ENCODE measurements at places on chromosomes 12 and 14.

DNA sequence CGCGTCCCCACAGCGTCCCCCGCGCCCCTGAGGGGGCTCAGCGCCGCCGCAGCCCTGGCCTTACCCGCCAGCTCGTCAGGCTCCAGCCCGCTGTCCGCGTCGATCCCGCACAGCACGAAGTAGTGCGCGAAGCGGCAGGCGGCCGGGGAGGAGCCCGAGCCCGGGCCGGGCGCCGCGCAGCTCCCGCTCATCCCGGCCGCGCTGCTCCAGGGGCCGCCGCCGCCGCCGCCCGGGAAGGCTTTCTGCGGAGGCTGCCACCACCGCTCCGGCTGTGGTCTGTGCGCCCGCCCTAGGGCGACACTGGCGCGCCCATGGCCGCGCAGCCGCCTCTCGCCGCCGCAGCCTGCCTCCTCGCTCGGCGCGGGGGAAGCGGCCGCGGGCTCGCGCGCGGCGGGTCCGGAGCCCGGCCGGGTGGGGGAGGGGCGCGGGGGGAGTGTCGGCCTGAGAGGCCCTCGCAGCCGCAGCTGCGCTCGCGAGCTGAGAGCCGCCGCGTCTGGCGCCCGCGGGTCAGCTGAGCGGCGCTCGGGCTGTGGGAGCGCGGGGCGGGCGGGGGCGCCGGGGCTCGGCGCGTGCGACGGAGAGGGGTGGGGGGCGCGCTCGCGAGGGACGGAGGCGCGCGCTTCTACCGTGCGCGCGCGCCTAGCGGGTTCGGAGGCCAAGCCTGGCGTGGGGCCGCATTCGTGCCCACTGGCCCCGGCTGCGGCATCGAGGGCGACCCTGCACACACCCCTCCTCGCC is at the start of gene DENND5B:
TSS of gene DENND5B (minus strand) at position 495 of the 738 bp plus-strand sequence. CDS start at position 191, 304 bp downstream.
- peak; percentile 72 for DNase-seq

DNA sequence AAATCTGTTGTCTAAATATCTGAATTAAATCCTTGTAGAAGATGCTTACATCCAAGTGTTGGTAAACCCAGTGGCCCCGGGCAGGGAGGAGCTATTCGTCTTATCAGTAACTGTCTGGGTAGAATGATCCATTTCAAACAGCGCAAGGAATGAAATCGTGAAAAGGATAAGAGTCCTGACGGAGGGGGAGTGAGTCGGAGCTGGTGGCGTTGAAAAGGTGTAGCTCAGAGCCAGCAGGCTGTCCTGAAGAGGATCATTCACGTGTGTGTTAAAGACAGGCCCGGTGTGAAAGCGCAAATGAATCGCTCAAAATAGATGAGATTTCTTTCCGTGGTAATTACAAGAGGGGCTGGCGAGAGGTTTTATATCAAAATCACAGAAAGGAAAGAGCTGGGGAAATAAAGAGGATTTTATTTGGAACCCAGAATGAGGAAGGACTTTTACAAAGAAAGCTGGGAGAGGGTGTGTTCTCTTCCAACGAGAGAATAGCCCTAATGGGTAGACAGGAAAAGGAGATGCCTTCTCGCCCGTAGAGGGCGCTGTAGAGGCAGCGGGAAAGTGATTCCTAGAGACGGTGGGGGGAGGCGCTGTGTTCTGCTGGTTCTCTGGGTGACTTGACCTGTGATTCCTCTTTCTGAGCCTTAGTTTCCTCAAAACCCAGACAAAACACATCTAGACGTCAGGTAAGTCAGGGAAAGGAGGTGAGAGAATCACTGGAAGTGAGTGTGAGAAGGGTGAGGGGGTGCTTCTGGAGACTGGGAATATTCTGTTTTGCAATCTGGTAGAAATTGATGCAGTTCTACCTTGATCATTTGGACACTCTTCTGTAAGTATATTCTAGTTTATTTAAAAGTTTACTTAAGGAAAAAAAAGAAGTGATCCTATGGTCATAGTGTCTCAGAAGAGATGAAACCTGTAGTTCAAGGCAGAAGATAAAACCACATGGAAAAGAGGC is 39.3 kb downstream of the SRRM4 start:
- peak; percentile 3 for DNase-seq

DNA sequence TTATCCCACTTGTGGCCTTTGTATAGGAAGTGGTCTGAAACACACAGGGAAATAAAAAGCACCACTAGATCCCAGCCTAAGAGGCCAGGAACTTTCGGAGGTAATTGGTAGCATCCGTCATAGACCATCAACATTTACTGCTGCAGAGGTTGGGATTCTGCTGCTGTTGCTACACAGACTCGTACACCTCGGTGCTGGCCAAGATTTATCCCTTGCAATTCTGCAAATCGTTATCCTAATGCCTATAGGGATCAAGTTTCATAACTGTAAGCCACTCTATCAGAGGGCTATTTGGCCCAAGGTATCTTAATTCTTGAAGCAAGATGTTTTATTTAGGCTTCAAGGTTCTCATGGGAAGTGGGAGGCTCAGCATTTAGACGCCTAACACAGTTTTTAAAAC is 913.6 kb downstream of the GALC start:
- DNase-seq, result no peak

DNA sequence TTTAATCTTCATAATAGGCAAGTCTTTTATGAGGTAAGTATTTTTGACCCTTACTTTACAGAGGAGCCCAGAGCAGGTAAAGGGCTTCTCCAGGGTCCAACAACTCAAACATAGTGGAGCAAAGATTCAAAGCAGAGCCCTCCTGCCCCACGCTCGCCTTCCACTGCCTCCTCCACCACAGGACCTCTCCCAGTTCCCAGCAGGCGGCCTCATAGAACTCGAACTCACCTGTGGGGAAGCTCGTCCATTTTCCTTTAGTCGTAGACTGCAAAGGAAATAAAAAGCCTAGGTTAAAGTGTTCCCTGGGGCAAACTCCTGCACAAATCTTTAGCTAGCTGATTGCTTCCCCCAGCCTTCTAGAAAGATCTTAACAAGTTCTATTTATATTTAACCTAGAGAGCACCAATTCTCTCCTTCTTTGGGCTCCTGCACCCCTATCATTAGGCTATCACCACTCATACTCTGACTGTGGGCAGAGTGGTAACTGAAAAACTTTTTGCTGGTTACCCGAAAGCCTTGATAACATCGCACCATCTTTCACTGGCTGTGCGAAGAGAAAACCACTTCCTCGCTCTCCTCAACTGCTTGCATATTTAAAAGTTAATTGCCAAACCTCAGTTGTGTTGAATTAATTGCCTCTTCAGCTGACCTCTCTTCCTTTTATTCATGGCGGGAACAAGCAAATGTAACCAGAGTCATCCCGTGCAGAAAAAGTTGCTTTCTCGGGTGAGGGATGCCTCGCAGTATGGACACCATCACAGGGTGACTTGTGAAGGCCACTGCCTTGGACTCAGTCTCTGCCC is 299.6 kb downstream of the DPF3 start:
- no peak for DNase-seq

- DNase-seq, result no peak
Measured at GRCh38 chr14:58467575-58467974, 40.1 kb downstream of the KIAA0586 start.

GRCh38 chr12:48063530-48063929 is 42.3 kb downstream of the SENP1 start:
- DNase-seq, result no peak

DNA sequence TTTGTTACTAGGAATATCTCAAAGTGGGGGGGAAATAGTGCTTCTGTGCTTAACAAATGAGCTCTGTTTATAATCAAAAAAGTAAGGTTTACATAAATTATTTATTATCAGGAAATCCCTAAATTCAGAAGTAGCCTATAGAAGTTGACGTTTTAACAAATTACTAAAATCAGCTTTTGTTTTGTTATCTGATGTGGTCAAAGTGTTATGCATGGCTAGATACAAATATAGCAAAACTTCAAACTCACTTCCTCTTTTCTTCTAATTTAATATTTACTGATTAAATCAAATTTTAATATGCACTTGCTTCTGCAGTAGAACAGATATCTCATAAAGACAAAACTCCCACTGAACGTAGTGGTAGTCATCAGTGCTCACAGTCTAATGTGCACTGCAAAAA is 47.5 kb downstream of the GARIN6 start:
- DNase-seq, result no peak

DNA sequence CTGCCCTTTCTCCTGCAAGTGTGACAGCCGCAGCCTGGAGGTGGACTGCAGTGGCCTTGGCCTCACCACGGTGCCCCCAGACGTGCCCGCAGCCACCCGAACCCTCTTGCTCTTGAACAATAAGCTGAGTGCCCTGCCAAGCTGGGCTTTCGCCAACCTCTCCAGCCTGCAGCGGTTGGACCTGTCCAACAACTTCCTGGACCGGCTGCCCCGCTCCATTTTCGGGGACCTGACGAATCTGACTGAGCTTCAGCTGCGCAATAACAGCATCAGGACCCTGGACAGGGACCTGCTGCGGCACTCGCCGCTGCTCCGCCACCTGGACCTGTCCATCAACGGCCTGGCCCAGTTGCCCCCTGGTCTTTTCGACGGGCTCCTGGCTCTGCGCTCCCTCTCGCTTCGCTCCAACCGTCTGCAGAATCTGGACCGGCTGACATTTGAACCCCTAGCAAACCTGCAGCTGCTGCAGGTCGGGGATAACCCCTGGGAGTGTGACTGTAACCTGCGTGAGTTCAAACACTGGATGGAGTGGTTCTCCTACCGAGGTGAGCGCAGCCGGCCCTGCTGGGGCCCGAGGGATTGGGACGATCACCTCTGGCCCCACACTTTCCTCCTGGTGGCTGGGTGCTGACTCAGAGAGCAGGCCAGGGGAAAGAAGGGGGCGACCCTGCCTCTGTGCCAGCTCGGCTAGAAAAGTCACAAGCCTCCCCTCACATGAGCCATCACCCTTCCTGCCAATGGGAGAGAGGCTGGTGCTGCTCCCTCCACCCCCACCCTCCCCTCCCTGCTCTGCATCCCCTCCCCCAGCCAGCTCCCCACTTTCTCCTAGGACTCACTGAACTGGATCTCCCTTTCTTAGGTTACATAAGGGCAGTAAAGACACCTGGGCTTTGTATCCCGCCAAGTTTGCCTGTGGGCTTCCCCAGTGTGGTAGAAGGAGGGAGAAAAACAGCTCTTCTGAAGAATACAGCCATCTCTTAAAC is 10.9 kb downstream of the LRTM2 start:
- peak; percentile 72 for DNase-seq

DNA sequence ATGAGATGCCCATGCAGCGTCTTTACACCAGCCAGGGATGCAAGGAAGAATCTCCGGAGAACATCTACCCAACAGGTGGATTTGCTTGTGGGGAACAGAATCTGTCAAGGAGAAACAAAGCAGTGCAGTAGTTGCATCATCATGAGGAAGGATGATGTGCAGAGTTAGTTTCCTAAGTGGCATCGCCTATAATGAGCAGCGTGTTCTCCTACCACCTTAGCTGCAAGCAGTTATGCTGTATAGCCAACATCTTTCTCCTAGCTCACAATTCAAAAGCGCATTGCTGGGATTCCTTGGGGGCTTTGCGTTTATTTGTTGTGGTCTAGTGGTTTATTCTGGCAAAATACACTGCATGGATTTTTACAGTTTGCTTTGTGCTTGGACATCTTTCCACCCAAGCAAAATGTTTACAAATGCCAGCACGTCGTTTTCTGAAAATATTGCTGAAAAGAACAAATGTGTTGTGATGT is 233.0 kb downstream of the RGS6 start:
- DNase-seq, result peak; percentile 11

DNA sequence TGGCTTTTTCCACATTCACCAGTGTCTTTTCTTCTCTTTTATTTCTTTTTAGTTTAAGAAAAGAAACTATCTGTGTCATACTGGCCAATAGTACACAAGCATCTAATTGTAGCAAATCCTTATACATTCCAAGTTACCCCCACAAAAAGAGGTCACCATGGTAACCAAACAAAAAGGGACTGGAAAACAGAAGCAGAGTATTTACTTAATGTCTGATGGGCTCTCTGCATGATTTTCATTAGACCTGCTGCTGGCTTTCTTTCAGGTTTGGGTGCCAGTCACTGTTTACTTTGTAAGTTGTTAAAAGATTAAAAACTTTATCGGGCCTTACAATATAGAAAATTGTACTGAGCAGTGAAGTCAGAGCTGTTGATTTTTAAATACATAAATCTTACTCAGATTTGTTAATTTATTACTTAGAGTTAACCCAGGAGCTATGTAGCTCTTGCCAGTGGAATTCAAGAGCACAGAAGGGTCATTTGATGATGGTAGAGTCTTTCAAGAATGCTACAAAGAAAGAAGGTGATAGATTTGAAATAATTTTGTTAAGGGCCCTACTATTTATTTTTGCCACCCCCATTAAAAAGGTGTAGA is 123.9 kb downstream of the BRMS1L start:
- DNase-seq, result no peak

GRCh38 chr14:32696325-32697091 is 242.2 kb upstream of the NPAS3 start:
- no peak for DNase-seq

DNA sequence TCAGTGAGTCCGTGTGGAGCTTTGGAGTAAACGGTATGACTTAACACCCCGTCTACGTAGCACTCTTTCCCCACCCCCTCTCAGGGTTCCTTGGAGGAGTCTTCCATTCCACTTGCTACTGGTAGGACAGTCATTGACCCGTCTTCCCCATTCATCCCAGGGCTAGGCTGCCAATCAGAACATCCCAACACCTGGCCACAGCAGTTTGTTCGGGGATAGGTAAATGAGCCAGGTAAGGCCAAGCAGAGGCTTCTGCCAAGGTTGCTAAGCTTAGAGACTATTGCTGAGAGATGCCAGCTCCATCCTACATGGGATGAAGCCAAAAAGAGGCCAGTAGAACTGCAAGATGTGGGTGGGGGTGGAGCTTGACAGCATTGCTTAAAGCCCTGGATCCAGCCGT is 130.8 kb downstream of the BCL11B start:
- DNase-seq, result no peak

DNA sequence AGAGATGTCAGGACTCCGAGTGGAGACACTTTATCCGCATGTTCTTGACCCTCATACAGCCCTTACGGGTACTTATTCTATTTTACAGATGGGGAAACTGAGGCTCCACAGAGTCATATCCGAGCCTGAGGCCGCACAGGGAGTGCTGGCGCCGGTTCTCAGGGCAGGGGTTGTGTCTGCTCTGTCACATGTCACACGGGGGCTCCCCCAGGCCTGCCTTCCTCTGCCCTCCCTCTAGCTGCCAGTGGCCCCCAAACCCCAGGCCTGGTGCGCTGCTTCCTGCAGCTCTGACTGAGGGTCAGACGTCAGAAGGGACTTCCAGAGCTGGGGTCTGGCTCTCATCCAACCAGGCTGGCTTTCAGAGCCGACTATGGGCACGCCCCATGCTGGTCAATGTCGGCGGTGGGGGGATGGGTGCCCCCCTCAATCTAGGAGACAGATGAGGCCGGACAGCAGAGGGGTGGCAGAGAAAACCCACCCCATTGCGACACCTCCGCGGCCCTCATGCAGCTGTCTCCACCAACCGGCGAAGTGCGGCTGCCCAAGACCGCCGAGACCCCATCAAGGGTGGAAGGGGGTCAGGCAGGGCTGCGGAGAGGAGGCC is 811 bp upstream of the INF2 start:
- no peak for DNase-seq
